ENCODE measurements at places on chromosomes 7 and 10. TPM values are rescaled to one million over a fixed set of nuclear protein-coding genes. Genes with fewer than 3 reads are reported as not detected.

CFAP58 gene
- polyA plus RNA-seq: 0.35 TPM

ZNF518A gene
- 5.7 TPM for polyA plus RNA-seq

LIPK gene
- polyA plus RNA-seq: not detected

MRLN gene
- not detected for polyA plus RNA-seq

HOXA10 gene
- polyA plus RNA-seq: 0.47 TPM

PSD gene
- polyA plus RNA-seq: 8.2 TPM

CUZD1 gene
- 0.96 TPM for polyA plus RNA-seq

HYAL4 gene
- not detected for polyA plus RNA-seq

COL13A1 gene
- polyA plus RNA-seq: 13.1 TPM

SLC26A4 gene
- polyA plus RNA-seq: 0.11 TPM

GRID2IP gene
- 0.02 TPM for polyA plus RNA-seq

NPSR1 gene
- not detected for polyA plus RNA-seq

CC2D2B gene
- polyA plus RNA-seq: not detected

RARRES2 gene
- polyA plus RNA-seq: 7.0 TPM

RNF133 gene
- polyA plus RNA-seq: not detected

MACC1 gene
- 0.07 TPM for polyA plus RNA-seq

TFPI2 gene
- polyA plus RNA-seq: 31.0 TPM

TMEM26 gene
- polyA plus RNA-seq: 2.3 TPM

HECW1 gene
- polyA plus RNA-seq: 3.2 TPM

PYROXD2 gene
- polyA plus RNA-seq: 20.3 TPM

VAX1 gene
- not detected for polyA plus RNA-seq

PTPRZ1 gene
- polyA plus RNA-seq: not detected

IQUB gene
- 0.06 TPM for polyA plus RNA-seq

CYP3A7 gene
- 0.17 TPM for polyA plus RNA-seq

GBX1 gene
- not detected for polyA plus RNA-seq

MAP3K8 gene
- 4.3 TPM for polyA plus RNA-seq

VKORC1L1 gene
- 21.3 TPM for polyA plus RNA-seq

MYH16 gene
- not detected for polyA plus RNA-seq

EZH2 gene
- 17.0 TPM for polyA plus RNA-seq

CHN2 gene
- not detected for polyA plus RNA-seq
